NCI-H446 (cell line): ENCODE measurements at places on chromosomes 1 and 21.
A peak's percentile ranks its signal among the peaks of the same experiment; 100 is the strongest.

- DNase-seq = no peak
These were observed 110.9 kb downstream of the NTPCR start for GRCh38 chr1:233061265-233061664.

- DNase-seq = no peak
These were observed 6.2 kb downstream of the KCNK1 start for GRCh38 chr1:233620065-233620464.

DNA sequence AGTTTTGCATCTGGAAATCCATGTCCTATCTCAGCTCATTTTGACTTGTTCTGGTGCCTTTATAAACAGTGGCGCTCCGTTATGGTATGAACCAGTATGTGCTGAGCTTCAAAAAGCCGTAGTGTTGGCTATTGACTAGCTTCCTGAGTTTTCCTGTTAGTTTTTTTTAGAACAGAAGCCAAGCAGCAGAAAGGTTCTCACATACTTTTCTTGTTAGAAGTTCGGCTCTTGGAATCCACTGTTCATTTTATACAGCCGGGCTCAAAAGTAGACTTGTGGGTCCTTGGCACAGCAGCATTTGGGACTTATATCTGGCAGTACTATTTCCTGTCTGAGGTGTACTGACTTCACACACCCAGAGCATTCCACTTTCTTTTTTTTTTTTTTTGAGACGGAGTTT lies 63.8 kb downstream of the TBCE start:
- no peak for DNase-seq

DNA sequence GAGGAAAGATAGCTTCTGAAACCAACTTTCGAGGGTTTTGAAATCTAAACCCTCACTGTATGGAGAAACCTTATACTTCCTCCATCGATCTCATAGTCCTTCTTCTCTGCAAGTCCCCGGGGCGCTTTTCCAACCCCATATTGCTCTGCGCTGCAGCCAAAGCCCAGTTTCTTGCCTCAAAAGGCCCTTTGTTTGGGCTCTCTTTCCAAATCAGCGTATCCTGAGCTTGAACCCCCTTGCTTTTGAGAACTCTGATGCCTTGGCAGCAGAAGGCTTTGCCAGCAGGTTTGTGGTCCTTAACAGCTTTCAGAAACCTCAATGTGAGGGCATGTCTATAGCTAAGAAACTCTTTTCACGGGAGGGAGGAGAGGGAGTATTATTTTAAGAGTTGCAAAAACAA lies 21.6 kb downstream of the PLPP3 start:
- DNase-seq = no peak

- no peak for DNase-seq
These were observed 61.3 kb downstream of the CD34 start for GRCh38 chr1:207849646-207850045.

GRCh38 chr1:236560213-236560771 lies 36.5 kb downstream of the LGALS8 start:
- no peak for DNase-seq

DNA sequence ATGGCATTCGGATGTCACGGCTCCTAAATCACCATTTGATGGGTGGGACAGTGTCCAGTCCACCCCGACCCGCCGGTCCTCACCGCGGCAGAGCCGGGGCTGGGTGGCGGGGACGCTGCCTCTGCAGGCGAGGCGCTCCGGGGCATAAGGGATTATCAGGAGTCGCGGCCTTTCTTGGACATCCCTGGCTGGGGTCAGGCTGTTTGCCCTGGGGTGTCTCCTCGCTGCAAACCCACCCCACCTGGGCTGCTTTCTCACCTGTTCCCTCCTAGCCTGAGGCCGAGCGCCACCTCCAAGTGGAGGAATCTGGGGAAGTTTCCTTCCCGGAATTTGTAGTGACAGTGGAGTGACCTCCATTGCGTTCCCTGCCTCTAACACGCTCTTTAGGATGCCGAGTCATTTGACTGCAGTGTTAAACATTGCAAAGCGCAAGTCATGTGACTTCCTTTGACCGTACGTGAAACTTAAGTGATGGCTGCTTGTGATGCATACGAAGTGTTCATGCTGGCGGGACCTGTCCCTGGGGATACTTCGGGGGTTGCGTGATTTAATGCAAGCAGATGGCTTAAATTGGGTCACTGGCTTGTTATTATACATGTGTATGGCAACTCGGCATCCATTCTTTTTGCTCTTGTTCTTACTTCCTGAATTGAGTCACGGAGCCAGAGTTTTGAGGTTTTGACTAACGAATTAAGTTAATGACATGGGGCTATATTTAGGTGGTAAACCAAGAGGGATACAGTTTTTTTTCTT lies 536 bp downstream of the LGALS8 start:
- DNase-seq = no peak

- DNase-seq = no peak
These were observed 7.5 kb downstream of the HPCAL4 start for GRCh38 chr1:39683591-39684312.

DNA sequence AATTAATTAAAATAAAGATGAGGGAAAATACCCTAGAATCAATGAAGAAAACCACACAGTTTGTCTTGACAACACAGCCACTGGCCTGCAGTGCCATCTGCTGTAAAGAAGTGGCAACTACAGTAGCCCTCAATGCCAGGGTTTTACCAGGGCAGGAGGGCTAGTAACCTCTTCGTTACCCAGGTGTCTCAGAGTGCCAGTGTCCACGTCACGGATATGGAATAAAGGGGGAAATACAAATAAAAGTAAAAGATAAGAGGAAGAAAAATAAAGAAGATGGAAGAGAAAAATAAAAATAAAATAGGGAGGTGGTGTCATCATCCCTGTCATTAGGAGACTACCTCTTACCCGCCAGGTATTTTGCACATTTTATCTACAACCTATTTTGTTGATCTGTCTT lies 14.2 kb upstream of the SLC44A3 start:
- DNase-seq = peak; percentile 57

GRCh38 chr1:54972436-54972835 lies 8.0 kb upstream of the TMEM61 start:
- DNase-seq = no peak

GRCh38 chr1:182575540-182576149 lies 13.4 kb downstream of the RNASEL start:
- no peak for DNase-seq

DNA sequence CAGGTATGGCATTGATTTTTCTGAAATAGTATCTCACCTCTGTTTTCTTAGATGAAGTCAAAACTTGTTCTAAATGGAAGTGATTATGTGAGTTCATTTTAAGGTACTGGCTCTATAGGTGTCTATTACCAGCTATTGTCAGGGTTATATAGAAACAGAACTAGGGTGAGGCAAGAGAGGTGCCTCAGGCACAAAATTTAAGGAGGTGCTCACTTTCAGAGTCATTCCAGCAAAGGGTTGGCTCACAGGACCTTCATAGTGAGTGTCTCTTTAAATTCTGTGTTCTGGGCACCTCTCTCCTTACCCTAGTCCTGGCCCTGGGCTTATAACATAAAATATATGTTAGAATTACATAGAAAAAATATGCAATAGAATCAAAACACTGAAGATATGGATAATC lies 49.3 kb downstream of the KIAA0319L start:
- DNase-seq = no peak

GRCh38 chr1:25675729-25676476 lies 59.3 kb downstream of the MAN1C1 start:
- DNase-seq = no peak

DNA sequence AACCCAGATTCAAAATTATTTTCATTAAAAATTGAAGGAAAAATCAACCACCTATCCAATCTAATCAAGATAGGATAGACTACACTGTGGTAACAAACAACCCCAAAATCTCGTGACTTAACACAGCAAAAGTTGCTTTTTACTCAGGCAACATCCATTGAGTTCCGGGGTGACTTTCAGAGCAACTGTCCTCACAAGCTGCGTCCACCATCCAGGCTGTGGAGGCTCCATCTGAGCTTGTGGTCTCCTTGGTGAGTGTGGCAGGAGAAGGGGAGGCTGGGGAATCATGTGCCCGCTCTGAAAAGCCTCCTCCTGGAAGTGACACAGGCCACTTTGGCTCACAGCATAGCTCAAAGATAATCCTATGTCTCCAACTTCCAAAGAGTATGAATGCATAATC lies 52.4 kb downstream of the CD2 start:
- no peak for DNase-seq

GRCh38 chr1:84975035-84975434 lies 21.9 kb downstream of the MCOLN2 start:
- DNase-seq = no peak

- no peak for DNase-seq
These were observed 118.1 kb downstream of the DTL start for GRCh38 chr1:212153635-212154034.

DNA sequence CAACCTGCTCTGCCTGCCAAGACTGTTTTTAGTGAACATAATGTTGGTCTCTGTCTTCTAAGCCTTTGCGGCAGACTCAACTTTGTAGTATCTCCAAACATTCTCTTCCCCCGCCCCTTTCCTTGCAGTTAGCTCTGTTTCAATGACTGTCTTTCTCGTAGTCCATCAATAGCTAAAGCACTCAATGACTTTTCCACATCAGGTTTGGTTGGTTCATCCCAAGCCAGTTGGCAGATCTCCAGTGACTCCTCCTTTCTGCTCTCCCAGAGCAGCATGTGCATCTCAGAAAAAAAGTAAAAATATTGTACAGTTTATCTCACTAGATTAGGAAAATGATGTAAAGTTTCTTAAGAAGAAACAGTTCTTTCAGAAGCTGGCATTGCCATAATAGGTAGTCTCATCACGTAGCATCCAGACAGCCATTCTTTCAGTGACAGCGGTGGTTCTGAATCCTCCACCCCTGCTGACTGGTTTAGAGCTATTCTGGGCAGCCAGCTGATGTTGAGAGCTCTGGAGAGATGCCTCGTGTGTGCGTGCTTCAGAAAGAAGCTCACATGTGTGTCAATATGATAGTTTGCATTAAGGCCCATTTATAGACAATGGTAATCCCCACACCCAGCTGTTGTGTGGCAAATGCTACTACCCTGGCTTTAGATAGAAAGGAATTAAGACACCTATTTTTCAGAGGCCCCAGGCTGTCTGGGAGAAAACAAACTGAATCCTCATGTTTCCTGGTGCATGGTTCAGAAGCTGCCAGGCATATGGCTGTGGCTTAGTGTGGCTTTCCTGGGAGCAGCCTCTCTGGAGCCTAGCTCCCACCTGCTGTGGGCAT lies 53.2 kb downstream of the CNN3 start:
- DNase-seq = peak; percentile 45

- DNase-seq = no peak
These were observed 857 bp upstream of the LYPLAL1 start for GRCh38 chr1:219172821-219173220.

DNA sequence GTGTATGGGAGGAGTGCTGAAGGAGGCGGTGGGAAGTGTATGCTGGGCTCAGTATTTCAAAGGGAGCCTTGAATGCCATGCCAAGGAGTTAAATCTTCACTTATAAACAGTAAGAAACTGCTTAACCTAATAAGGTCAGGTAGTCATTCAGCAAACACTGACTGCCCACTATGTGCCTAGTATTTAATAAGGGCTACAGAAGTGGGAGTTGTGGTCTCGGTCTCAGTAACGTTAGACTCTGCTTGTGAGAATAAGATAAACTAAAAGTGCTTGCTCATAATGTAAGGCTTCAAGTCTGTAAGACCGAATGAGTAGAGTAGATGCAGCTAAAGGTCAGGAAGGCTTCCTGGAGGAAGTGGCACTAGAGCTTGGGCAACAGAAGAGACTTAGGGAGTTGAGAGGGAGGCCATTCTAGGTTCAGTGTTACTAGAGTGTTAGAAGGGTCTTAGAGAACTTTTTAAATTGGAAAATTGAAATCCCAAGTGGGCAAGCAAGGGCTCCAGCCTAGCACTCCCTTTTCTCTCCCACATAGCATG lies 6.0 kb downstream of the MARCKSL1 start:
- DNase-seq = no peak

- no peak for DNase-seq
These were observed 1693.4 kb downstream of the NCAM2 start for GRCh38 chr21:22691658-22692057.

DNA sequence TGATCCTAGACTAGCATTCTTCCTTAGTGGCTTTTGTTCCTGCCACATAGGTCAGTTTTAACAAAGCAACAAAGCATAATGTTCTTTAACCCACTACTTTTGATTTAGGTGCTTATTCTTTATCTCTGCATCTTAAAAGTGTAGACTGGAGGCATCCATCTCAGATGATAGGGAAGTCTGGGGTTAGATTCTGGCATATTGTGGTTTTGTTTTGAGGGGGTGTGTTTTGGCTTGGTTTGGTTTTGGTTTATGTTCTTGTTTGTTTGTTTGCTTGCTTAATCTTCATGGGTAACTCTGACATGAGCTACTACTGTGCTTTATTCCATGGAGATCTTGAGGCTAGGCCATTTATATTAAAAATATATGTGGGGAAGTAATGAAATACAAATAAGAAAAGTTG lies 40.3 kb upstream of the MYOCOS start:
- no peak for DNase-seq

- no peak for DNase-seq
These were observed 187.1 kb upstream of the COA6 start for GRCh38 chr1:234186037-234186688.

- no peak for DNase-seq
These were observed 69.6 kb downstream of the NRIP1 start for GRCh38 chr21:14995226-14995625.

GRCh38 chr1:111789142-111789541 lies 33.4 kb downstream of the DDX20 start:
- DNase-seq = peak; percentile 76

DNA sequence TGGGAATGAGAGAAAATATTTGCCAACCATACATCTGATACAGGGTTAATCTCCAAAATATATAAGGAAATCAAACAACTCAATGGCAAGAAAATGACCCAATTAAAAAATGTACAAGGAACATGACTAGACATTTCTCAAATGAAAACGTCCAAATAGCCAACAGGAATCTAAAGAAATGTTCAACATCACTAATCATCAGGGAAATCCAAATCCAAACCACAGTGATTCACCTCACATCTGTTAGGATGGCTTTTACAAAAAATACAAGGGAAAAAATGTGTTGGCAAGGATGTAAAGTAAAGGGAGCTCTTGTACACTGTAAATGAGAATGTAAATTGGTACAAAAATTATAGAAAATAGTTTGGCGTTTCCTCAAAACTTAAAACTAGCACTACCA lies 54.7 kb upstream of the ZRANB2 start:
- no peak for DNase-seq

DNA sequence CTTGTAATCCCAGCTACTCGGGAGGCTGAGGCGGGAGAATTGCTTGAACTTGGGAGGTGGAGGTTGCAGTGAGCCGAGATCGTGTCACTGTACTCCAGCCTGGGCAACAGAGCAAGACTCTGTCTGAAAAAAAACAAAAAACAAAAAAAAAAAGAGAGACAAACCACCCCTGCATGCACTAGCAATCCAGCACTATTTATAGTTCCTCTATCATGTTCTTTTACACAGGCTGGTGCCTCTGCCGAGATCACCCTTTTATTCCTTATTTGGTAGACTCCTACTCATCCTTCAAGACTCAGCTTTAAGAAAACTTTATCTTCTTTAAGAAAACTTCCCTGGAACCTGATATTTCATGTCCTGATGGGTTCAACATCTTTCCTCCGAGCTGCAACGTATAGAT lies 10.8 kb downstream of the FMO5 start:
- DNase-seq = no peak

DNA sequence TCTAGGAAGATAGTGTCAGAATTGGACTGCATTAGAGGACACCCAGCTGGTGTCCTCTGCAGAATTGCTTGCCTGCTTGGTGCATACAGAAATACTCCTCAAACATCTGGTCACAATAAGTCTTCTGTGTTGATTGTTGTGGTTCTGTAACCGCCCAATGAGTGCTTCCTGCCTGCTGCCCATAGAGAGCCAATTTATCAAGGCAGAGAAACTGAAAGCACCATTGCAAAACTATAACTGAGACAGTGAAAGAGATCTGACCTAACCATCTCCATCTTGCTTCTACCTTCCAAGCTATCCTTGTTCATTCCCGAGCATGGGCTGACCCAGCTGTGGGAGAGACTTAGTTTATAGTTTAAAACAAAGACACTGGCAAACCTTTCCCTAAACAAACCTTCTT lies 462.4 kb upstream of the RGS18 start:
- DNase-seq = no peak
